Activated T-helper 1 cell treated with anti-CD3 and anti-CD28 coated beads, Interleukin-2, amount 50 U/mL, for 16 hours (primary cell): ENCODE measurements at places on chromosomes 11 and 22.

GRCh38 chr11:92477686-92478085 is 253.1 kb downstream of the FAT3 start:
- no peak for DNase-seq

DNA sequence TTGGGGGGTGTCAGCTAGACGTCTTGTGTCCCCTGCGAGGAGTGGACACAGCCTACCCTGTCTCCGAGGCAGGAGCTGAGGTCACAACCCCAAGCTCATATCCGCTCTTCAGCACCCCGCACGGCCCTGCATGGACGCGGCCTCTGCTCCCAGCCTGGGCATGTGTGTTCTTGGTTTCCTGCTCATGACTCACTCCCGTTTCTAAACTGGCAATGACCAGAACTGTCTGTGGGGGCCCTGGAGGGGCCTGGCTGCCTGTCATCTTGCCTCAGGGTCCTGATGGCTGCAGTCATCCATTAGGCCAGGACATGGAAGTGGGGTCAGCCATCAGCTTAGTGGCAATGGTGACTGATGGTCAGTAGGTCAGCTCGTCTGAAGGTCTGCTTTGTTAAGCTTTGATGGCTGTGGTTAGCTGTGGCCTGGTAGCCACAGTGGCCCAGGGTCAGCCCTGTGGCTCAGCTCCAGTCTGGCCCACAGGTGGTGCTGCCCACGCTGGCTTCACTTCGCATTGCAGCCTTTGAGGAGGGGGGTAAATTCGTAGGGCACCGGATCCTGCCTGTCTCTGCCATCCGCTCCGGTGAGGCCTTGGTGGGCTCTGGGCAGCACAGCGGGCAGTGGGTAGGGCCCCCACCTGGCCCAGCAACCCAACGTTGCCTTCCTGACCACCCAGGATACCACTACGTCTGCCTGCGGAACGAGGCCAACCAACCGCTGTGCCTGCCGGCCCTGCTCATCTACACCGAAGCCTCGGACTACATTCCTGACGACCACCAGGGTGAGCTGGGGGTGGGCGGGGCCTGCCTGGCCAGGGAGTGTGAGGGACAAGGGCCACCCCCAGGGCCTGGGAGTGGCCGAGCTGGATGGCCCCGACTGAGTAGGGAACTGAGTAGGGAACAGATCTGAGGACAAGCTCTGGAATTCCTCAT is 12.0 kb downstream of the PLCB3 start:
- no peak for DNase-seq

- DNase-seq = no peak
Observed at GRCh38 chr22:49046546-49047361, 780.9 kb downstream of the BRD1 start.

DNA sequence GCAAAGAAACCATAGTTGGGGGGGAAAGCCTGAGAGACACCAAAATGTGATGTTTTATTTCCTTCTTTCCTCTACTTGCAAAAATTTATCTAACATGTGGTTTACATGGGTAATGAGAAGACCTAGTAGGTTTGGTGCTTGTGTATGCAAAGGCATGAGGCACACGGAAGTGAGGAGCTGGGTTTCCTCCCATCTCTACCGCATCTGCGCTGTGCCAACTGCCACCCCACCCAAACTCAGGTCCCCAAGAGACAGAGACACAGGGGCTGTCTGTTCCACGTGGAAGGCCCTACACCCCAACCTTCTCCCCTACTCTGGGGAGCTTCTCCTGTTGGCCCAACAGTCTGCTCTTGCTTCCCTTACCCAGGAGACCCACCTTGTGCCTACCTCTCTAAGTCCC is 4.8 kb downstream of the RTL6 start:
- DNase-seq = no peak

- DNase-seq = no peak
Observed at GRCh38 chr22:35561796-35562526, 21.3 kb downstream of the RASD2 start.

DNA sequence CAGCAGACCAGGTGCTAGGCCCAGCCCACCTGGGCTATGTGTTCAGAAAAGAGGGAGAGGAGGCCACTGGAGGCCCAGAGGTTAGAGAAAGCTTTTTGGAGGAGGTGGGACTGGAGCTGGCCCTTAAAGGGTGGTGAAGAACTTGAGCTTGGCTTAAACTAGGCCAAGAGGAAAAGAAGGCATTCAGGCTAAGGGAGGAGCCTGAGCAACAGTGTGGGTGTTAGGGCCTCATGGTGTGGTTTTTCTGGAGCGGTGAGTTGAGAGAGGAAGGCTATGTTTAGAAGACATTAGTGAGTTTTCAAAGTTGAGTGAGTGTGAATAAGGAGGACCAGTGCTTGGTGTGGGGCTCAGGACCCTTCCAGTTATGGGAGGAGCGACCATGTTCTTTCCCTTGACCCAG is 6.2 kb downstream of the TAF6L start:
- no peak for DNase-seq

- no peak for DNase-seq
Observed at GRCh38 chr11:66600631-66601233, 7.7 kb downstream of the CCS start.

GRCh38 chr11:91912322-91912721 is 312.3 kb upstream of the FAT3 start:
- DNase-seq = no peak

DNA sequence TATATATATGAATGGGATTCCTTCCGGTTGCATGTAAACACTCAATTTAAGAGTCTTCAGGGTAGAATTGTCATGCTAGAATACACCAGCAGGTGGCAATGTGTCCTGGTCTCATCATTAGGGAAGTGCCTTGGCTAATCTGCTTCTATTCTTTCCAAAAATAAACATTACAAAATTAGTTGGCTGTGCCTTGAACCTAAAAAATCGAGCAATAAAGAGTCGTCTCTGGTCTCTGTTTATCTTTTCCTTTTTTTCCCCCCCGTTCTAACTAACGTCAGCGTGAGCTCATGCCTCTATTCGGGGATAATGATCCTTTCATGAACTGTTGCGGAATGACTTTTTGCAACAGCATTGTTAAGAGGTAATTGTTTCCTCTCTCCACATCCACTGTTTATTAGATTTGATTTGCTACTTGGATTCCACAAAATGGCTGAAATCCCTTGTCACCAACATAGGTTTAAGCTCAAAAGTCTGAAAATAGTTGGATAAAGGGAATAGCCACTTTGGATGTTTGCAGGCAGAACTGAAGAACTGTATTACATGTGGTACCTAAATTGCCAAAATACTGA is 1.2 kb upstream of the ARHGEF12 start:
- no peak for DNase-seq

DNA sequence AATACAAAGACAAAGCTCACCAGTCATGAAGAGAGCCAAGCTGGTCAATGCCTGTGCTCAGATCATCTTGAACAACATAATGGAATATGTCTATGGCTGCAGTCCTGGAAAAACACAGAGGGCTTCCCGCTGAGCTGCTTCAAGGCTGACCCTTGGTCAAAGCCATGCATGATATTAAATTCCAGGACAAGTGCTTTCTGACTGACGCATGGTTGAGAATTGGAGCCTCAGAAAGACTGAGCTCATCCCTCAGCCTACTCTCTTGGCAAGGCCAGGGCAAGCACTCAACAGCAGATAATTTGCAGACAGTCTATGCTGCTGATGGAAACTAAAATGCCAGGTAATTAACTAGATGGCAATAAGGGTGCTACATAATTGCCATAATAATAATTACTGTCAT is 89.2 kb downstream of the GALNT18 start:
- no peak for DNase-seq
